ENCODE measurements at places on chromosomes 1 and 21.

DNA sequence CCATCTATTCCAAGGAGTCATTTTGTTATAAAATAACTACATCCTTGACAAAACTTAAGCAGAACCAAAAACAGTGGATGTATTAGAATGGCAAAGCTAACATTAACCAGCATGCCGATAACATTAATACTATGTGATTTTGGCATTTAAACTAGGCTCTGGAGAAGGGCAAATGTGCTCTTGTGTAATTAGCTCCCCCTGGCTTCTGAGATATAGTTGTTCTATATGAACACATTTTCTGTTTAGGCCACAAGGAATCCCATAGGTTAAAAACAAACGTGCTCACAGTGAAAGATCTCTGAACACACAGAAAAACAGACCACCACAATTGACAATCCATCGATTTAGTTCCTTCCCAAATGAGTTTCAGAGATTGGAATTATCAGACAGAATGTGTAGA lies 57.4 kb upstream of the TARS2 start:
- no peak for DNase-seq

GRCh38 chr1:43292216-43292615 lies 6.8 kb upstream of the C1orf210 start:
- DNase-seq, result no peak

- no peak for DNase-seq
Observed at GRCh38 chr1:184802354-184803179, 47.9 kb upstream of the EDEM3 start.

DNA sequence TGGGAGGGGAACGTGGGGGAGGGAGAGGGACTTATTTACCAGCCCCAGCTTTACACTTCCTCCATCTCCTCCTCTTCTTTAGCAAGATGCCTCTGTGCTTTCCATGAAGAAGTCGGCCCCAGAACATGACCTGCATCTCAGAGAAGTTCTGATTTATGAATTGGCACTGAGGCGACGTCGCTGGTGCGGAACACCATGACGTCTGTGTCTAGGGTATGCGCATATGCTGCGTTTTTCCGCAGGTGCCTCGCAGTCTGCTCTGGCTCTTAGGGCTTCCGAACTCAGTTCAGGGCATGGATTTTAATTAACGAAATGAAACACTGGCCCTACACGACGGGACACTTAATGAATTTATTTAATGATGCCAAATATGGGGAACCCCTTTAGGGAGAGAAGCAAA lies 510.3 kb downstream of the SMYD3 start:
- no peak for DNase-seq

DNA sequence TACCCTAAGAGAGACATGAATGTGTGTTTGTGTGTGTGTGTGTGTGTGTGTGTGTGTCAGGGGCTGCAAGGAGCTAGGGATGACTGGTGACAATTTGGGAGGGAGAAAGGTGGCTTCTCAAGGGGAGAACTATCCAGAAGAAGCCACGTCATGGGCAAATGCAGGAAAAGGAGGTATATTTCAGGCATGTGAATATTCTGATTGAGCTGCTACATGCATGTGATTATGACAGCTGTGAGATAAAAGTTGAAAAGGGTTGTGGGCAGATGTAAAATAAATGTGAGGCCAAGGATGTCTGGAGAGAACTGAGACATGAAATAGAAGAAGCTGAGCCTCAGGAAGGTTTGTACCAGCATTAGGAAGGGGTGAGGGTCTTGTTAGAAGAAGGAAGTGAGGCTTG lies 4.5 kb downstream of the CYP4A11 start:
- DNase-seq, result no peak

- DNase-seq, result no peak
Observed at GRCh38 chr1:53947172-53947907, 1.2 kb downstream of the LRRC42 start.

- DNase-seq, result no peak
Observed at GRCh38 chr1:24416666-24417391, 1.2 kb downstream of the NIPAL3 start.

DNA sequence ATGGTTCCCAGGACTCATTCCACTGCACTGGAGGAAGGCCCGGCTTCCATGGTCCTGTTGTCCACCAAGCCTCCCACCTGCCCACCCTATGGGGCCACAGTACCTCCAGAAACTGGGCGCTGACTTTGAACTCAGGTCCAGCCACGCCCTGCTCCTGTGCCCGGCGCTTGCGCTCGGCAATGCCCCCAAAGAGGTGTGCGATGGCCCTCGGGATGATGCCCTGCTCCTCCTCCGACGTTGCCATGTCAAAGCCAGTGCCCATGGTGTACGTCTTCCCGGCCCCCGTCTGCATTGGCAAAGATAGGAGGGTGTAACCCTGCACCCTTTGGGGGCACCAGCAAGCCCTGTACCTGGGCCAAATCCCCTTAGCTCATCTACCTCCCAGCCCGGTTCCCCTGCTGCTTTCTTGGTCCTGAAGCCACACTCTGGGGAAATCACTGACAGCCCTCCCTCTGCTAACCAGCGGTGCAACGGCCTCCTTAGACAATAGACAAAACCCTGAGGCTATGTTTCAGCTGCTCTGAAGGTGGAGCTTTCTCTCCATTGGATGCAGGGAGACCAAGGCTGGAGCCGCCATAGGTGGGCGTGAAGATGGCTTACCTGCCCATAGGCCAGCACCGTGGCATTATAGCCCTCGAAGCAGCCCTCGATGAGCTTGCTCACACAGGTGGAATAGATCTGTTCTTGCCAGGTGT lies 14.7 kb downstream of the KIF21B start:
- DNase-seq, result no peak

DNA sequence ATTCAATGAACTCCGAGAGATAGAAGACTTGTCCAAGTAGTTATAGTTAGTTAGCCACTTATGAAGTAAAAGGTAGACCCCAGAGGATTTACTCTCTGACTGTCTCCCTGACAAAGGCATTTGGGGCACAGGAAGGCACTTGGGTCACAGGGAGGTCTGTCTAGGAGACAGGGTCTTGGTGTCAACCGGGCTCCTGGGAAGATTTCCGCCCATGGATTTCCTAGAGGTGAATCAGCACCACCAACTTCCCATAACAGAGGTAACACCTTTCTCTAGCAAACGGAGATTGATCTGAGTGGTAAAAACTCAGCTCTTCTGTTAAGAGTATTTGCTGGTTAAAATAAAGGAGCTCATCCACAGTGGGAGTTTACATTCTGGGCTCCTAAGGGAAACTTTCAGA lies 16.4 kb downstream of the CCN1 start:
- DNase-seq, result no peak

DNA sequence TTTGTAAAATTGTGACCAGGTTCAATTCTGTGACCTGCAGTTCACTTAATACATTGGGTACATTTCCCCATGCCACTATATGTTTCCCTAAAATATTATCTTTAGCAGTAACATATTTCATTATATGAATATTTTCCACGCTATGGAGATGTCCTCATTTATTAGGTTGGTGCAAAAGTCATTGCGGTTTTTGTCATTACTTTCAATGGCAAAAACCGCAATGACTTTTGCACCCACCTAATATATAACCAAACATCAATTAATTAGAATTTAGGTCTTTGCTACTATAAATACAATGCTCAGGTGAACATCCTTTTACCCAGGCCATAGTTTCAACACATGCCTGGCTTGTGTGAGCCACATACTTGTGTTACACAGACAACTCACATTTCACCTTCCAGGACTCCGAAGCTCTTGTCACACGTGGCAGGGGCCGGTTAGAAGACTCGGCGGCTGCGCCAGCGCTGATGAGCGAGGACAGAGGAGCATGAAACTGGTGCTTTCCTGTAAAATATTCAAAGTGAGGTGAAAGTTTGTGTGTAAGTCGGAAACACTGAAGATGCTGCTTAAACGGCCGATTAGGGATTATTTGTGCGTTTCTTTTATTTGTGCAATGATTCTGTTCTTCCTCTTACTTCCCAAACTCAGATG lies 215.5 kb downstream of the KIF26B start:
- no peak for DNase-seq

DNA sequence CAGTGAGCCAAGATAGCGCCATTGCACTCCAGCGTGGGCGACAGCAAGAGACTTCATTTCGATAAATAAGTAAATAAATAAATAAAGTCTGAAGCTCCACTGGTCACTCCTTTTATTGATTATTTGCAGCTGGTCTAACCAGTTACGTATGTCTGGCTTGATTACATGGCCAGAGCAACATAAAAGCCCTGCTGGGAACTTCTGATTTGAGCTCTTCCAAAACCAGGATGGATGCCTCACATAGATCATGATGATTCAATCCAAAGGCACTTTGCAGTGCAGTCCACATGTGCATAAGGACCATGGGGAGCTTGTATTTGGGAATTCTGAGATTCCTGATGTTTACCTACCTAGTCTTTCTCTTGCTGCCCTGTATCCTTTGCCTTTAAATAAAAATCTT lies 24.0 kb downstream of the NSUN4 start:
- no peak for DNase-seq

- no peak for DNase-seq
Observed at GRCh38 chr1:203264052-203264501, 34.6 kb upstream of the CHIT1 start.

DNA sequence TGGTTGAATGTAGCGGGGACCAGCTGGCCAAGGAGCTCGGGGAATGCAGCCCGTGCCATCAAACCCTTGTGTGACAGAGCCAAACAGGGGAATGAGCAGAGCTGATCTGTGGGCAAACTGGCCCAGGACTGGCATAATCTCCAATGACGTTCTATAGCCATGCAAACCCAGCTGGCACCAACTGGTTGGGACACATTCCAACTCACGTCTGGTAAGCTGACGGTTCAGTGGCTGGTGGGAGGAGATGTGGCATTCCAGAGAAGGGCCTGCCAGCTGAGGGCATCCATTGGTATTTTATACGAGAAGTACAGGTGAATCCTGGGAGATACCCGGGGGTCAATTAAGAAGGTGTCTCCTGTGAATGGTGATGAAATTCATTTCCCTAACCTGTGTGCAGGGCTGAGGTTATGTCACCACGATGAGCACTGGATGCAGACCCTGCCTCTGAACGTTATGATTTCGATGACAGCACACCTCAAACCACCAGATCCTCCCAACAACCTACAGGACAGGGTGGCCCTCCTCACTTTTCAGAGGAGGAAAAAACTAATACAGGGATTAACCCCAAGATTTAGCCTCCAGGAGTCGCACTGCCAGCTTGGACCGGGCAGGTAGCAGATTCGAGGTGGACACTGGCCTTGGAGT lies 39.0 kb upstream of the RUNX3 start:
- no peak for DNase-seq

DNA sequence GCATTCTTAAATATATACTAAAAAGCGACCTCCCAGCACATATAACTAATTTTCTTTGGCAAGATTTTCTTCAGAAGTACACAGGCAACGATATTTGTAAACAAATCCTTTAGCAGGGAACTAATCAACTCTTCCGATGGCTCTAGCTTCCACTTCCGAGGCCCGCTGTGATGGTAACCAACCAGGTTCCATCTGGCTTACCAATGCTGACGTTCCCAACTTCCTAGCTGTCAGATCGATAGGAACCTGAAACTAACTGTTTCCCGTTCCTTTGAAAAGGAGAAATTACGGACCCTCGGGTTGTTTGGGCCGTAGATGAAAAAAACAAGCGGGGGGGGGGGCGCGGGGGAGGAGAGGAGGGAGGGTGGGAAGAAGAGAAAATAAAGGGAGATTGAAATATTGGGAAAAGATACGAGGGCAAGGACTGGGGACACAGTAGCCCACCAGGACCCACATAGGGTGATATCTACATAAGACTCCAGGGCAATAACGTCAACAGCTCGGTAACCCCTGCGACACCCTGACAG lies 513 bp downstream of the GTF2B start:
- no peak for DNase-seq

DNA sequence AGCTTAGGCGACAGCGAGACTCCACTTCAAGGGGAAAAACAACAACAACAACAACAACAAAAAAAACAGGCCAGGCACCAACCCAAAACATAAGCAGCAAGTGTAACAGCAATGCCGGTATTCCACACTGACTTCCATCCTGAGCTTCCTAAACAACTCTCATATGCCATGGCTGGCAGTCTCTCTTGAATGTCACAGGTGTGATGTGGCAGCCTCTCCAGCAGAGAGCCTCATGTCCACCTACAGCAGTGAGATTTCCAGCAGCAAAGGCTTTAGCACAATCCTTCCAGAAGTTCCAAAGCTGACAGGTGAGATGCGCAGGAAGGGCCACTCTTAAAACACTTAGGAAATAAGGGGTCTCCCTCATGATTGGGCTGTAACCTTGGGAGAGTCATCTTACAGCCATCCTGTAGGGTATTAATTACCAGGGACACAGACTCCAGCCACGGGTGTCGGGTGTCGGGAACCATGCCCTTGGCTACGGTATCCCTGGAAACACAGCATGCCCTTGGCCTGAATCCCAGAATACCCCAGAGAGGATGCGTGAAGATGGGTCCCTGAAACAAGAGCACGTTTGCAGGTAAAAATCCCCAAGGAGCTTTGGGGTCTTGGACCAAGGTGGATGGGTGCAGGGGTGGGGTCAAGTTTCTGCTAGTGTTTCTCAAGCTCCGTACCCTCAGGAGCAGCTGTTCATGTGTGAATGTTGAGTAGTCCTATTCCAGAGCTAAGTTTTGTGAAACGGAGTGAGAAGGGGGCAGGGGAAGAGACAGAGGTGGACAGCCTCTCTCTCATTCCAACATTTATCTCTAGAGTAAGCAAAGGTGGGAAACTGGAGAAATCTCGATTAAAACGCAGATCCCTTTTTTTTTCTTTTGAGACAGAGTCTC lies 31.4 kb downstream of the CLSTN1 start:
- no peak for DNase-seq

DNA sequence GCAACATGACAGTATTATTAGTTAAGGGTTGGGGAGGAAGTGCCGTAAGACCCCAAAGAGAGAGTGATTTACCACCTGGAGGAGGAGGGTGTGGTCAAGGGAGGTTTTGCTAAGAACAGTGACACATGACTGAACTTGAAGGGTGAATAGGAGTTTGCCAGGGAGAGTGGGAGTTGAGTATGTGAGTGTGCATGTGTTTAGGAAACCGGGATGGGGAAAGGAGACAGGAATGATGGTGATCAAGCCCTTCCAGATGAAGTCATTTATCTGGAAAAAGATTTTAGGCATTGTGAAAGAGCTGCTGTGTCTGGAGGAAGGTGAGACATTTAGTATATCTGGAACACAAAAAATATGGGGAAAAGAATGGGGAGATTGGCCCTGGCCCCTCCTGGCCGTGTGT lies 28.1 kb upstream of the IL10 start:
- no peak for DNase-seq

DNA sequence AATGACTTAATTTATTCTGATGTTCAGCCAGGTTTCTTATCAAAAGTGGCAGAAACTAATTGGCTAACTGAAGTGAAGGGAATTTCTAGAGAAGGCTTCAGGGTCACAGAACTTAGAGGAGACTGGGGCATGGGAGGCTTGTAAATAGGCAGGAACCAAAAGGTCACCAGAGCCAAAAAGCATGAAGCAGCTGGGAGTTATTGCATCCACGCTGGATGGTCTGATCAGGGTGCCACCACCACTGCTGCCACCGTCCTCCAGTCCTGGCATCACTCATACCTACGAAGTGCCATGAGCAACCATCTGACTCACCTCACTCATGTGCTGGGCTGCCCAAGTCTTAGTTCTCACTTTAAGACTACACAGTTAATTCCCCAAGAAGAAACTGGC lies 82.5 kb upstream of the DPH5 start:
- no peak for DNase-seq

DNA sequence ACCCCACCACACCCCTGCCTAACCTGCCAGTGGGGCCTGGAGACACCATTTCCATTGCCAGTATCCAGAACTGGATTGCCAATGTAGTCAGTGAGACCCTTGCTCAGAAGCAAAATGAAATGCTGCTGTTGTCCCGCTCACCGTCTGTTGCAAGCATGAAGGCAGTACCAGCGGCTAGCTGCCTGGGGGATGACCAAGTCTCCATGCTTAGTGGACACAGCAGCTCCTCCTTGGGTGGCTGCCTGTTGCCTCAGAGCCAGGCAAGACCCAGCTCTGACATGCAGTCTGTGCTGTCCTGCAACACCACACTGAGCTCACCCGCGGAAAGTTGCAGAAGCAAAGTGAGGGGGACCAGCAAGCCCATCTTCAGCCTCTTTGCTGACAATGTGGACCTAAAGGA lies 33.4 kb downstream of the STYXL2 start:
- no peak for DNase-seq

Data from D721Med (cell line).